ENCODE measurements at places on chromosomes 11 and 22.

DNA sequence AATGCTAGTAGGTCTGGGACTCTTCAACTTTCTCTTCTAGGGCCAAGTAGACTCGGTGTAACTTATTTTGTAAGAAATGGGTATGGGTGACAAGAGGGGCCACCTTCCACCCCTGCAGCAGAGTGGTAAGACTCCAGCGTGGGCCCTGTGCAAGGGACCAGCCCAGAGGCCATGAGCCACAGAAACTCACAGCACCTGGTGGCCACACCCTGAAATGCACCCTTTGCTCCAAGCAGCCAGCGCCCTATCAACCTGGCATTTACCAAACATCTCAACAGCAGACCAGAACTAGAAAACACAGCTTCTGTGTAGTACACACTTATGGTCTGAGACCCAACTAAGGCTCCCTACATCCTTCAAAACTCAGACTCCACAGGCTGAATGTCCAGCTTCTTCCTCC lies 5.7 kb downstream of the CDCA5 start:
- DNase-seq = peak; percentile 72

DNA sequence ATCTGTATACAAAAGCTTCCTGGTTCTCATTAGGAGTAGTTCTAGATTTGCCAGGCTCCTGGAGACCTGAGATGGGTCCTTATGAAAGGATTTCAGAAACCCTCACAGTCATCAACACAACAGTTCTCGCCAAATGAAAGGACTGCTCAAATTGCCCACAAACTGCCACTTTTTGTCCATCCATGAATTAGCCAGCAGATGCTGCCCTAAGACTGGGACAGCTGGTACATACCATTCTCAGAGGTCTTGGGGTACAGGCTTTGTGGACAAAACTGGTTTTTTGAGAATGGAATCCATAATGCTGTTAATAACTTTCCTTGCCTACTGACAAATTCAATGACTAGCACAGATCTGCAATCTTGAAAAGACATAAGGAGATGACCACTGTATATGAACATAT lies 23.4 kb upstream of the BDNF start:
- no peak for DNase-seq

- no peak for DNase-seq
Observed at GRCh38 chr22:23457380-23457985, 122.6 kb downstream of the IGLL1 start.

GRCh38 chr22:19143967-19144400 lies 467 bp downstream of the ESS2 start:
- DNase-seq = no peak

GRCh38 chr11:77502346-77502905 lies 28.5 kb upstream of the PAK1 start:
- no peak for DNase-seq
